ENCODE measurements at places on chromosomes 7 and 10. TPM values are rescaled to one million over a fixed set of nuclear protein-coding genes. Genes with fewer than 3 reads are reported as not detected.

- no peak for DNase-seq
Observed at GRCh38 chr10:28890121-28890950, 213.0 kb downstream of the BAMBI start.

DNA sequence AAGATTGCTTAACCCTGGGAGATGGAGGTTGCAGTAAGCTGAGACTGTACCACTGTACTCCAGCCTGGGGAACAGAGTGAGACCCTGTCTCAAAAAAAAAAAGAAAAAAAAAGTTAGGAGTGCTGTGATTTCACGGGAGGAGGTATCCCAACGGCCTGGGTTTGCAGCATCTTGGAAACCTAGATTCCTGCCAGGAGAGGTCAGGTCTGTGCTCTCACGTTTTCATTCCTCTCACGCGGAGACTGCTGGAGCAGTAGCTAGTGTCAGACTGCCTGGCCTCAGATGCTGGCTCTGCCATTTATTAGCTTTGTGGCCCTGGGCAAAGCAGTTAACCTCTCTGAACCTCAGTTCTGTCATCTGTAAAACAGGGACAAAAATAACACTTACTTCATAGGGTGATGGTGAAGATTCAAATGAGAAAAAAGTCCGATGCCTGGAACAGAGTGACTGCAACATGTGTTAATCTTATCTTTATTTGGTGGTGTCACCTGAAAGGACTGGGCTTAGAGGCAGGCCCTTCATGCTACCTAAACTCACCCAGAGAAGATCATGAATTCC lies 94.9 kb downstream of the GAD2 start:
- no peak for DNase-seq

Gene PLAU
- total RNA-seq: 10.8 TPM

DNA sequence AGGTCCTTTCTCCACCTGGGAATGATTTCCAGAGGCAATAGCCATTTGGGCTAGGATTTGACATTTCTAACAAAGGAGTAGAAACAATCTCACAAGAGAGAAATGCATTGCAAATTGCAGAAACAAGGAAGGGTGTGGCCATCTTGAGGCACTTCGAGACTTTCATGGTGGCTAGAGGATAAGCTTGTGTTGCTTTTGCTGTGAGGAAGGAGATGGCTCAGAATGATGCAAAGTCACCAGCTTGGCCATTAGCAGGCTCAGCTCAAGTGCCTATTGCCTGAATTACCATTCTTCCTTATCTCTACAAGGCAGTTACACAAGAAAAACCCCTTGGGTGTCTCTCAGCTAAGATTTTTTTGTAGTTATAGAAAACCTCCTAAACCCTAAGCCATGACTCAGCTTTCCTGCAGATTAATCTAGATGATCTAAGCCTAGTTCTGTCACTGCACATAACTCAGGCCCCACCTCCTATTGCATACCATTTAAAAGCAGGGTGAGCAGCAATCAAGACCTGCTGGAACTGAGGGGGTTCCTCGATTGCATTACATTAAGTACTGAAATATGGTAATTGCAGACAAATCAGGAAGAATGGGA lies 683.1 kb downstream of the NRG3 start:
- DNase-seq: no peak

DNA sequence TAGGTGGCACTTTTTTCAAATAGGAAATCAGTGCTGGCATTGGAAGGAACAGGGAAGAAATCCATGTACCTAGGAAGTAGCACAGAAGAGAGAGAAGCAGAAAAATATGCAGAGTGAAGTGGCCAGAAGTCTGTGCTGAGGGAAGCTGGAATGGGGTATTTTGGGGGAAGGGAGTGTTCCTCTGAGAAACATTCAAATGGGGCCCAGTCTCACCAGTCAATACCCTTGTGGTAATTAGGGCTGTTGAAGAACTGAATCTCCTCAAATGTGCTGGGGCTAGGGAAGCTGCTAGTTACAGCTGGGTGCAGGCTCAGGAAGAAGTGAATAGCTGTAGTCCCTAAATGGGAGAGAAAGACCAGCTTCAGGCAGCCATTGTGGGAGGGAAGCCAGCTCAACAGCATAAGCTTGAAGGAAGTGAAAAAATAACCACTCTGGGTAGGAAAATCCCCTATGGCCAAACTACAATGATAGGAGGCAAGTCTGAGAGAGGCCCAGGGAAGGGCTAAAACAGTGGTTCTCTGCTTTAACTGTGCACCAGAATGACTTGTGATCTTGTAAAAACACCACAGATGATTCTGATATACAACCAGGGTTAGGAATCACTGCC lies 7.6 kb downstream of the NDST2 start:
- DNase-seq: no peak

Gene UNC5B
- total RNA-seq: 0.27 TPM

Gene DPP6
- total RNA-seq: 0.27 TPM

DNA sequence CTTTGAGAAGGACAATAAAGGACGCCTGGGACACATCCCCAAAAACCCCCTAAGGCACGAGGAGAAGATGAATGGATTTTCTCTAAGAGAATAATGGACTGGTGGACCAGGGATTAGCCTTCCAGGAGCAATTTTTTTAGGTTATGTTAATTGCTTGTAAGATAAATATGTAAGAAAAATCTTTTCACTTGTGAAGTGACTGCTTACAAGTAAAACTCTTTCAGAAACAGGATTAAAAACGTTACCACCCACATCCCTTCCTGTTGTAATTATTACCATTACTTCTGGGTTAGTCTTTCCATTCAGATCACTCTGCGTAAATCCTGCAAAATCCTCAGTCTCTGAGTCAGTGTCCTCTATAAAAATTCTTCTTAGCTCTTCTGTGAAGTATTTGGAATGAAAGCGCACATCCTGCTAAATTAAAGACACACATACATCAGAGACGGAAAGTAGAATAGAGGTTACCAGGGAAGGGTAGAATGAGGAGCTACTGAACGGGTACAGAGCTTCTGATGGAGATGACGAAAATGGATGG lies 34.3 kb downstream of the CDCA7L start:
- DNase-seq: no peak

DNA sequence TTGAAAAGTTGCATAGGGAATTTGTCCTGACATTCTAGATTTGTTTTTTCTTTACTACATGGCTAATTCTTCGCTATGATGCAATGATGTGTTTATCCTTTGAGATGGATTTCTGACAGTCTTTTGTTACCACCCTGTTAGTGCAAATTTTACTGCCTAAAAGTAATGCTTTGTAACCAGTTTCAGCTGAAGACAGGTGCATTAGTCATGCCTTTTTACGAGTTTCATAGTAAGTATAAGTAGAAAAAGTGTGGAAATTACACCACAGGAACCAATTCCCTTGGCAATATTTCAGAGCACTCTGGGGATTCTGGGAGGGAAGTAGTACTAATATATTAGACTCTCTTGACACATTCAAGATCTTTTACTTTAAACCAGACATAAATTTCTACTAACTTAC lies 257.8 kb upstream of the DKK1 start:
- DNase-seq: no peak

Gene UBE2H
- total RNA-seq: 29.9 TPM

DNA sequence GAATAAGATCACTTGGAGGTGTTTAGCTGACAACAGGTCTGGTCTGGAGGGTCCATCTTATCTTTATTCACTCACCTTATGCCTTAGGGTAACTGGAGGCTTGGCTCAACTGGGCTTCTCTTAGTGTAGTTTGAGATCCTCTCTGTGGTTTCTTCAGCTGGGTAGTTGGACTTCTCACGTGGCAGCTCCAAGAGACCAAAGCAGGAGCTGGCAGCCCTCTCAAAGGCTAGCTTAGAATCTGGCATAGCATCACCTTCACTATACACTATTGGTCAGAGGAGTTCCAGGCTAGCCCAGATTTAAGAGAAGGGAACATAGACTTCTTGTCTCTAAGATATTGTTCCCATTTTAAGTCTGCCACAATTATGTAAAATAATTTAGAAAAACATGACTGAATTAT lies 16.4 kb downstream of the ADK start:
- DNase-seq: no peak

- no peak for DNase-seq
Observed at GRCh38 chr10:24305551-24306506, 96.9 kb downstream of the KIAA1217 start.

Gene CFAP69
- total RNA-seq: 2.4 TPM

GRCh38 chr10:69344591-69345252 lies 66.4 kb downstream of the HK1 start:
- DNase-seq: no peak

GRCh38 chr10:71355886-71356285 lies 36.8 kb downstream of the SLC29A3 start:
- no peak for DNase-seq

Gene CRHR2
- not detected for total RNA-seq

GRCh38 chr10:63003816-63004453 lies 129.2 kb upstream of the NRBF2 start:
- DNase-seq: no peak

Gene ASB10
- total RNA-seq: not detected

DNA sequence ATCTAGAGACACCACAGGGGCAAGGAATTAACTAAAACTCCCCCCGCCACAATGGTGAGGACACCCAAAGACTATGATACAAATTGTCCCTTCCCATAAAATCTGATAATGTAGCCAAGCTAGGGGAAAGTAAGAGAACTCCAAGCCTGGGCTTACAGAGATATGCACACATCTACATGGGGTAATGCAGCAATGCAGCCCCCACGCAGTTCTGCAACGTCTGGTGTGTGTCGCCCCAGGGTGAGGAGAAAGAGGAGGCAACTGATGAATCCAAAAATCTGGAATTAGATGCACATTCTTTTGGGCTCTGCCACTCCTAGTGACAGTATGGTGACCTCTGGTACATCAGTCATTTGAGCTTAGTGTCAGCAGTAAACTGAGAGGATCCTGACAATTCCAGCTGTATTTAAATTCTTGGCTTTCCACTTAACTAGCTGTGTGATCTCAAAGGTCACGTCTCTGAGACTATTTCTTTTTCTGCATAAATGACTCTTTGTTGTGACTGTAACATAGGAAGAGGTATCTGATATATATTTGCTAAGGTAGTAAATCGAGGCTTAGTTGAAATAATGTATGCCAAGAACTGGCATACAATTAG lies 51.5 kb downstream of the PIP4K2A start:
- DNase-seq: no peak

Gene MOGAT3
- not detected for total RNA-seq

Gene GBX1
- not detected for total RNA-seq
